ENCODE measurements at places on chromosomes 1 and 21.
A peak's percentile ranks its signal among the peaks of the same experiment; 100 is the strongest.

GRCh38 chr1:224831501-224831900 lies 98.0 kb upstream of the DNAH14 start:
- DNase-seq: no peak

DNA sequence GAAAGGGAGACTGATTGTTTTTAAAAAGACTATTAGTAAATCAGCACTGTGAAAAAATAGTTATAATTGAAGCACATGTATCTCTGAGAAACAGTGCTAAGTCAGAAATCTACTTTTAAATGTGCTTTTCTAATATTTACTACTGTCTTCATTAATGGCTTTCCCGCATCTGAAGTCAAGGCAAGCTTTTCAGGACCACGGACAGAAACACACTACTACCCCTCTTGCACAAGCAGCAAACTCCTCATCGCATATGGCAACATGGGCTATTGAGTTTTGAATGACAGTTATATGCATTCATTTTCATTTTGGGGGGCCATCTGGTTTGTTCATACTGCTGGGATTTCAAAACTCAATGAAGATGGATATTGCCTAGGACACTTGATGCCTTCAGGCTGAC lies 433.4 kb upstream of the CAMK1G start:
- DNase-seq: no peak

- DNase-seq: peak; percentile 17
Measured at GRCh38 chr1:55071477-55071876, 32.1 kb downstream of the PCSK9 start.

GRCh38 chr1:56929492-56929891 lies 36.3 kb downstream of the C8B start:
- DNase-seq: no peak

DNA sequence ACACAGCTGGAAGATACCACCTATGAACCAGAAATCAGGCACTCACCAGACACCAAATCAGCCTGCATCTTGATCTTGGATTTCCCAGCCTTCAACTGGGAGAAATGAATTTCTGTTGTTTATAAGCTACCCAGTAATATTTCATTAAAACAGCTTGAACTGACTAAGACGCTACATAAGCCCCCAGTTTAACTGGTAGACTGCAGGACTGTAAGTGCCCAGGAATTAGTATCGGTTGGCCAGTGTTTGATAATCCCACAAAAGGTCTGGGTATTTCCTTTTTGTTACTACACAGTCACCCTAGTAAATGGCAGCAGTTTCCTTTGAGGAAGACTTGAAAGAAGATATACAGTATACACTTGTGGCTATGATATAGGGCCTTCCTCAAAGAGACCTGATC lies 7.3 kb upstream of the SLC35D1 start:
- no peak for DNase-seq

DNA sequence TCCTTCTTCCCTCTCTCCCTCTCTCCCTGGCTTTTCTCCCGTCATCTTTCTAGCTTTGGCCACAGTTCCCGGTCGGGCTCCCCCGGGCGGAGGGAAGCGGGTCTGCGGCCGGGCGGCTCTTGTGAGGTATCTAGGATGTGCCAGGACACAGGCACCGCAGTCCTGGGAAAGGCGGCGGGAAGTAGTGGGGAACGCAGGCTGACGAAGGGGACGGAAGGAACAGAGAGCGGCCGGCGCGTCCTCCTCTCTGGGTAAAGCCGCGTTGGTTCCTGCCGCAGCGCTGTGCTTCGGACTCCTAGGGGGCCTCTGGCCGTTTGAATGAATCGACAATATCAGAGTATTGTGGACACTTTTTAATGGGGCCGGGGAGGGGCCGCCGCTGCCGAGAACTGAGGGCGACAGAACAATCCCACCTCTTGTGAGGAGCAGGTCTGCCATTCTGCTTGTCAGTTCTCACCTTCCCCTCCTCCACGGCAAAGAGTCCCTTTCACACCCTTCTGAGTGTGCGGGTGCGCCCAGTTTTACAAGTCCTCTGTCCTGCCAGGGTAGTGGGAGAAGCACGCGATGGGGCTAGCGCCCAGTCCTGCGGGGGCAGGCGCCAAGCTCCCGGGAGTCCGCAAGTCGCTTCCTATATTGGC lies 1.2 kb upstream of the LHX9 start:
- DNase-seq: no peak

DNA sequence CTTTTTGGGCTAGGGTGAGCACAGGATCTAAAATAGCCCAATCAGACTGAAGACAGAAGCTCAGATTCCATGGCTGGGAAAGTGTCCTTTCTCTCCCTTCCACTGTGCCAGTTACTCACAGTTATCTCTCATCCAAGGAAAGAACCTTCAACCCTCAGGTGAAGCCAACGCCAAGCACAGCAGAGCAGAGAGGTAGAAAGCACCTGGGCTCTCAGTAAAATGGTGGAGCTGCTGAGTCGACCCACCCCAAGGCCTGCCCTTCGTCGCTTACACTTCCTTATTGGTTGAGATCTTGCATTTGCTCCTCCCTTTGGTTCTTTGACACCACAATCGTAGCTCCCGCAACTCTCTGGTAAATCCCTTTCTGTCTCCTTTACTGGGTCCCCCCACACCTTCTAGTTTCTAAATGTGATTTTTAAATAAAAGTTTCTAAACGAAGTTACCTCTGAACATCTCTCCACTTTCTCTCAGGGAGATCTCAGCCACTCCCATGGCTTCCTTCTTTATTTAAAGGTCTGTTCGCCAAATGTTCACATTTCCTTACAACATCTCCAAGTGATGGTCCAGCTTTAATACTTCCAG lies 27.5 kb upstream of the SLC30A1 start:
- no peak for DNase-seq

GRCh38 chr1:119531606-119532323 lies 24.8 kb downstream of the HSD3B1 start:
- DNase-seq: no peak

DNA sequence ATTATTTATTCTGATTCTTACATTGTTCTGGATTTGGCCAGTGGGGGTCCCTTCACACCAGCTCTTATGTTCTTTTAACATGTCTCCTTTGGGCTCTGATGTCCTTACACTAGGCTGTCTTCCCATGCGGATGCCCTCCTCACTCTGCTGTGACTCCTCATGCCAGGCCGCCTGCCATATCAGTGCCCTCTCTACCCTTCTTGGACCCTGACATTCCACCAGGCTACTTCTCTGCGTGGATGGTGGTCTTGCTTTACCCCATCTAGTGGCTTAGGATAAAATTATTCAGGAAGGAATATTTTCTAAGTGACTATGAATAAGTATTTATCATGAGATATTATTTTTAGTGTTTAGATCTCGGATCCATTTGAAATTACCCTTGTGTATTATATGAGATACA lies 21.2 kb downstream of the ATF6 start:
- DNase-seq: no peak

DNA sequence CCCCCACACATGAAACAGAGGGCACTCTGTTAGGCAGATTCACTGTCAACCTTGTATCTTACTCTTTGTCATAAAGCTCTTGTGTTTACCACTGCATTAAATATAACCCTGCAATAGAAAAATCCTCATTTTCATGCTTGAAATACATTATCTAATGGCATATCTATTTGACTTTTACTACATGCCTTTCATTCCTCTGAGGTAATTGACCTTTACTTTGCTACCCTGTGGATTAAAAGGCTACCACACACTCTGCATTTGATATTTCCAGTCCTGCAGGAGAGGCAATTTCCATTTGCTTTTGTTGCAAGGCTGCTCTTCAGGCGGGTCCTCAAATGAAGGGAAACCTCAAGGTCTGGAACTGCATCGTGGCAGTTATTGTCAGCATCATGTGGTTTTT lies 238.0 kb downstream of the NTNG1 start:
- no peak for DNase-seq

DNA sequence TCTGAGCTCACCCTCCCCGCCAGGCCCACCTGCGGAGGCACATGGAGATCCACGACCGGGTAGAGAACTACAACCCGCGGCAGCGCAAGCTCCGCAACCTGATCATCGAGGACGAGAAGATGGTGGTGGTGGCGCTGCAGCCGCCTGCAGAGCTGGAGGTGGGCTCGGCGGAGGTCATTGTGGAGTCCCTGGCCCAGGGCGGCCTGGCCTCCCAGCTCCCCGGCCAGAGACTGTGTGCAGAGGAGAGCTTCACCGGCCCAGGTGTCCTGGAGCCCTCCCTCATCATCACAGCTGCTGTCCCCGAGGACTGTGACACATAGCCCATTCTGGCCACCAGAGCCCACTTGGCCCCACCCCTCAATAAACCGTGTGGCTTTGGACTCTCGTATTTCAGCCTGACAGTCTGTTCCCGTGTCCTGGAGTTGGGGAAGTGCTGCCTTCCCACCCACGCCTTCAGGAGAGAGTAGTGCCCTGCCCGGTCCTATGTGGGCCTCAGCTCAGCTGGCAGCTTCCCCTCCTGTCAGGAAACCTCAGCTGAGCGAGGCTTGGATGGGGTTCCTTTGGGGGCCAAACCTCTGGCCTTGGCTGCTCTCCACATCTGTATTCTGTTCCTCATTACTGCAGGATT lies 9.2 kb downstream of the ZBTB48 start:
- DNase-seq: no peak

DNA sequence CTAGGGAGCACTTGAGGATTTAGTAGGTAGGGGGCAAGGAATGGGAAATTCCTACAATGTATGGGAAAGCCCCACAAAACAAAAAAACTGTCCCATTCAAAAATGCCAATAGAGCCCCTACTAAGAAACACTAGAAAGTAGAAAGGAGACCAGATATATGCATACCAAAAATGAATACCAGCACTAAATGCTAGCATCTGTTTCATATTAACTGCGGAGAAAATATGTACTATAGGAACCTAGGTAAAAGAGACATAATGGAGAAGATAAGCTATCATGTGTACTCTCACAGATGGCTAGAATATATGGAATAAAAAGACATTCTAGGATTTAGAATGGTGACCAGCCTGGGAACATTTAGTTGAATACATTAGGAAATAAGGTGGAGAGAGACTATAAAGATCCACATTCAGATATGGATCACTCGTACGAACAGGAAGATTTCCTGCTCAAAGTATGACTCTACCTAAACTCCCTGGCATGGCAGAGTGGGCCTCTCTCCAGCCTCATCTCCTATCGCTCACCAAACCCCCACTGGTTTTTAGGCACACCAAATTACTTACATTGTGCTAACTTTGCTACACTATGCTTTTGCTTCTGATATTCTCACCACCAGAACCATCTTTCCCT lies 18.3 kb downstream of the ZNHIT6 start:
- DNase-seq: no peak

- DNase-seq: no peak
Measured at GRCh38 chr1:110187139-110187890, 22.8 kb upstream of the KCNC4 start.

All from SW 1271 (cell line).